Activated CD4-positive, alpha-beta T cell treated with anti-CD3 and anti-CD28 coated beads, Interleukin-2, amount 10 ng/mL, durations not matched to agents 7 days and 5 days (primary cell): ENCODE measurements at places on chromosomes 12 and 14. TPM values are rescaled to one million over a fixed set of nuclear protein-coding genes. Genes with fewer than 3 reads are reported as not detected.

DNA sequence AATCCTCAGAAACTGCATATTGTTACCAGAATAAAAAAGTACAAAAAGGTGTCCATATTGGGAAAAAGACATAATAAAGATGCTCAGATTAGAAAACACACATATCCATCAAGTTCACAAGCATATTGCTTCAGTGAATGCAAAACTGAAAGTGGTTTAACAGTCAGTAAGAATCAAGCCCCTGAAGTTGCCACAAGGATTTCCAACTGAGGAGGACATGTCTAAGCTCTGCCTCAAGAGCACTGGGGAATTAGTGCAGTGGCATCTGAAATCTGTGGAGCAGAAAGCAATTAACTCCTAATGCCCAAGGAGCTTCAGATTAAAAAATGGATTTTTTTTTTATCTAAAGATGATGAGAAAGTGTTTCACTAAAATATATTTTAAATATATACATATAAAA, 113.2 kb downstream of the DENND5B start:
- DNase-seq, result no peak

EIF2S3B gene
- 0.97 TPM for total RNA-seq

CBLN3 gene
- 5.2 TPM for total RNA-seq

GRCh38 chr12:32877601-32878459, 18.7 kb downstream of the PKP2 start:
- no peak for DNase-seq

FOXG1 gene
- not detected for total RNA-seq

- DNase-seq, result no peak
These were observed 20.9 kb upstream of the PPP1CC start for GRCh38 chr12:110763583-110763982.

GSC gene
- total RNA-seq, result not detected

DNA sequence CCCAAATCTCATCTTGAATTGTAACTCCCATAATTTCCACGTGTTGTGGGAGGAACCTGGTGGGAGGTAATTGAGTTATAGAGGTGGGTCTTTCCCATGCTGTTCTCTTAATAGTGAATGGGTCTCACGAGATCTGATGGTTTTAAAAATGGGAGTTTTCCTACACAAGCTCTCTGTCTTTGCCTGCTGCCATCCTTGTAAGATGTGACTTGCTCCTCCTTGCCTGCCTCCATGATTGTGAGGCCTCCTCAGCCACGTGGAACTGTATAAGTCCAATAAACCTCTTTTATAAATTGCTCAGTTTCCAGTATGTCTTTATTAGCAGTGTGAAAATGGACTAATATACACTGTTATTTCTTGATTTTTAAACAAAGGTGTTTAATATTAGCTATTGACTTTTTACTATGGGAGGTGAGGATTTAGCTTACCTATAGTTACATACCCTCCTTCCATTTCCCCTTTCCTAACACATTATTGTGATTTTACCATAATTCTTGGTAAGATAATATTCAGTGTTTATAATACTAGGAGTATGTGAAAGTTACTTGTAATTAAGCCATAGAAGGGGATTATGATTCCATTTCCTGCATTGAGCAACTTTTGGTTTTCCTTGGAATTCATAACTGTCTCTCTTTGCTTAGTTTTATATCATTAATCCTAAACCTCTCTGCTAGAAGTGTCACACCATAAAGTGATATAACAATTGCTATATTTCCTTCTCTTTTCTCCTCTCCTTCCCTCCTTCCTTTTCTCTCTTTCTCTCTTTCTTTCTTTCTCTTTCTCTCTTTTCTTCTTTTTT, 151.0 kb upstream of the KRAS start:
- no peak for DNase-seq
